ENCODE measurements at places on chromosomes 12 and 14.

GRCh38 chr12:52370926-52371608 is 3.8 kb upstream of the KRT85 start:
- no peak for DNase-seq

GRCh38 chr14:74141703-74142102 is 56.9 kb downstream of the LIN52 start:
- no peak for DNase-seq

GRCh38 chr12:79959484-79959883 is 24.6 kb upstream of the PPP1R12A start:
- DNase-seq: no peak

- no peak for DNase-seq
Measured at GRCh38 chr12:67698672-67699581, 50.4 kb downstream of the DYRK2 start.

GRCh38 chr14:52069307-52070050 is 620 bp upstream of the NID2 start:
- no peak for DNase-seq

- DNase-seq: no peak
Measured at GRCh38 chr12:49984476-49985359, 12.0 kb downstream of the AQP6 start.

DNA sequence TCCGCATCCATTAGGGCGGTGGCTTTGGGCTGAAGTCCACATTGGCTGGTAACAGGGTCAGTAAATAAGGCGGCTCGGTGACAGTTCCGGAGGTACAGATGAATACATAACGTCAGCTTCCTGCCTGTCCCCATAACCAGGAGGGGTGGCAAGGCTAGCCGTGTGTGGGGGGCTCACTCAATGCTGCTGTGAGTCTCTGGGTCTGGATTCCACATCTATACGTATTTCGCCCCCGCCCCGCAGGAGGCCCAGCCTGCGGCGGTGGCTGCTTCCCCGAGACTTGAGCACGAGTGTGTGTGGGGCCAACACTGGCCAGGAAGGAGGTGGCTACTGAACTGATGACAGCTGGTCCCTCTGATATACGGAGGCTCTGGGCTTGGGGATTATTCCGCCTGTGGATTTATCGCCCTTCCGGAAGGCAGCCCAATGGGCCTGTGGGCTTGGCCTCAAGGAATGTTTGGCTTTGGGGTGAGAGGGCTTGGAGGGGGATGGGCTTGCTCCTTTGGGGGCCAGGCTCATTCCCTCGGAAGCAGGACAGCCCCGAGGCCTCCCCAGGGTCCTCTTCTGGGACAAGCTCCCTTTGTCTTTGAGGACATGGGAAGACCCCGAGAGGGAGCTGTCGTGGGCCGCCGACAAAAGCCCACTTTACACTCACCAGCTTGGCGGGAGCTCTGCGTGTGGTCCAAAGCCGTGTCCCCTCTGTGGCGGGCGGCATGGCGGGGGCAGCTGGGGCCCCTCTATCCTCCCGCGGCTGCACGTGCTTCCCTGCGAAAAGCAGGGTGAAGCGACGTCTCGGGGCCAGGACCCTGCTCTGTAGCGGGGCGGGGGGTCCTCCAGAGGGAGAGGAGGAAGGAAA is 82.1 kb downstream of the KIF26A start:
- DNase-seq: no peak

DNA sequence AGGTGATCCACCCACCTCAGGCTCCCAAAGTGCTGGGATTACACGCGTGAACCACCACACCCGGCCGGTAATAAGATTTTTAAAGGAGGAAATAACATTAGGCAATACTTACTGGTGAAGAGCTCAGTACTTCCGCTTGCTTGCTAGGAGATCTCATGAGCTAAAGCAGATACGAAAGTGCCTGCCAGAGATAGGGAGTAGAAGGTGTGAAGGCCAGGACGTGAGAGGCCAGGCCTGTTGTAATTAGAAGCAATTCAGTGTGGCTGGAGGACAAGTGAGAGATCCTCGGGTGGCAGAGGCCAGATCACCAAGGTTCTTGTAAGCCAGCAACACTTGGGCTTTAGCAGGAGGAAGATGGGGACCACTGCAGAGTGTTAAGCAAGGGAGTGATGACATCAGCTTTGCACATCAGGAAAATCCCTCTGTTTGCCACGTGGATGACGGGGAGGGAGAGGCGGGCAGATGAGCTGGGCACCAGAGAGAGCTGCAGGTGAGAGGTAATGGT is 7.6 kb downstream of the TECPR2 start:
- DNase-seq: no peak

DNA sequence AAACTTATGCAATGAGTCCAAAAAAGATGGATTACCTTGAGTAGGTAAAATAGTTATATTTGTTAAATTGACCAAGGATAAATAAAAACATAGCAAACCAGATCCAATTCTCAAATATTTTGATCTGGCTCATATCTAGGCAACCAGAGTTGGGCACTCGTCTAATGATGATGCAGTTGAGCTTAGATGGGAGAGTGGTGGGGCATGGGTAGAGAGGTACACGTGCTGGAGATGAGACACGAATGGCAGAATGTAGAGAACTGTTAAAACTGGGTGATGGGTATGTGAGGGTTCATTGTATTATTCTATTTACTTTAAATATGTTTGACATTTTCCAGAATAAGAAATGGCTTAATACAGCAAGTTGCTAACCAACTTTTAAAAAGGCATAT is 7.6 kb upstream of the RNF34 start:
- DNase-seq: no peak

DNA sequence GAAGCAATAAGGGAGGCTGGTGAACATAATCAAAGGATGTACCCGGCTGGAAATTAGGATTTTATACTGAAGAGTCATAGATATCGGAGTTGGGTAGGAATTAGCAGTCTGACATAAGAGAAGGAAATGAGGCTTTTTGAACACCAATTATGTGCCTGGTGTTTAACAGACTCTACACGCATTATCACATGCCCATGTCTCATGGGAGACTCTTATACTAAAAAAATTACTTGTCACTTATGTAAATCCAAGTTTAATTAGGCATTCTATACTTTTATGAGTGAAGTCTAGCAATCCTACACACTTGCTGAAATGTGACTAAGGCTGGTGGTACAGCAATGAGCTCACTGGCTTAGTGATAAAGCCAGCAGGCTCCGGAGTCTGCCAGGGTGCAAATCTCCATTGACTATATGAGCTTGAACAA is 93.5 kb downstream of the NUAK1 start:
- DNase-seq: no peak

GRCh38 chr14:51548187-51548586 is 103.5 kb upstream of the FRMD6 start:
- DNase-seq: no peak

DNA sequence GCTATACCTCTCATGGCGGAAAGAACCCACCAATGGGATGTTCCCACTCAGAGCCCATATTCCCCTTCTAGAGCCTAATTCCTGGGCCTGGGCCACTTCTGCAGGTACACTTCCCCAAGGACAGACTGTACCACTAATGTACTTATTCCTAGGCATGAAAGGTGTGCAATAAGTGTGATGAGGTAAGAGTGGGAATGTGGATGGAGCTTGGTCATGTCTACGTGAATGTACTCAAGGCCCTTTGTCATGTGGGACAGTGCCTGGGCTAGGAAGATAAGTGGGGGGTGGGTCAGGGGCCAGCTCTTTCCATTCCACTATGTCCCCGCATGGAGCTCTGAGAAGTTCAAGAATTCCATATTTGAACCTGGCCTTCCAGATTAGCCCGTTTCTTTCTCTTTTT is 63.4 kb upstream of the FUT8 start:
- no peak for DNase-seq

DNA sequence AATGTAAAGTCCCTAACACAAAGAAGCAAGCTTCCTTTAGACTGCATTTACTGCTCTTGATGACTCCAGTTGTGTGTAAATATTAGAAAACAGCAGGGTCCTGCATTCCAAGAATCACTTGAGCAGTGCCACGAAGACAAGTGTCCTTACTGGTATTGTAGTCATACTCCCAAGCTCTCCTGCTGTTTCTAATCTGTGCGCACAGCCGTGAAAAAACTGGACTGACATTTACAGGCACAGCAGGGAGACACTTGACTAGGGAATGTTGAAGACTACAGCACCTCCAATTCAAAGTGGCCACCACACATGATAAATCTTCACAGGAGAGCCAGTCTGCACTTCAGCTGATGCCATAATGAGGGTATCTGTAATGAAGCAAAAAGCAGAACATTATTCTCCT is 91.4 kb downstream of the VRK1 start:
- DNase-seq: no peak

DNA sequence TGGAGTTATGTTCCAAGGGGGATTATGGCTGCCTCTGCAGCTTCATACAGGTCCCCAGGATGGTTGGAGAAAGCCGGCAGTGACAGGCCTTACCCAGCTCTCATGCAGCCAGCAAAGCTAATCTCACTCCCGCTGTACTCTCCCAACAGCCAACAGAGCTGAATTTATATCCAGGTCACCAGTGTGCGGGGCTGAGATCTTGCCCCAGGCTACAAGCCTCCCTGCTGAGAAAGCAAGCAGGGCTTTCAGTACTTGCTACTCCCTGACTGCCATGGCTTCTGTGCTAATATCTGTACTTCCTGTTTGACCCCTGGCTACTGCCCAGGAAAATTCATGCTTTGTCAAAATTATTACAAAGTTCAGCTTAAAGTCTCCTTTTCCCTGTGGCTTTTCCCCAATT is 92.9 kb downstream of the ATP23 start:
- no peak for DNase-seq

- no peak for DNase-seq
Measured at GRCh38 chr12:85866986-85867776, 6.9 kb upstream of the NTS start.

GRCh38 chr12:95641299-95641952 is 90.2 kb upstream of the USP44 start:
- no peak for DNase-seq

GRCh38 chr12:110647631-110648040 is 33.7 kb downstream of the TCTN1 start:
- no peak for DNase-seq

- no peak for DNase-seq
Measured at GRCh38 chr12:71947645-71948105, 9.0 kb downstream of the TPH2 start.

- DNase-seq: no peak
Measured at GRCh38 chr14:43548368-43548767, 958.7 kb downstream of the FSCB start.

GRCh38 chr12:88552610-88553079 is 27.6 kb downstream of the KITLG start:
- no peak for DNase-seq

DNA sequence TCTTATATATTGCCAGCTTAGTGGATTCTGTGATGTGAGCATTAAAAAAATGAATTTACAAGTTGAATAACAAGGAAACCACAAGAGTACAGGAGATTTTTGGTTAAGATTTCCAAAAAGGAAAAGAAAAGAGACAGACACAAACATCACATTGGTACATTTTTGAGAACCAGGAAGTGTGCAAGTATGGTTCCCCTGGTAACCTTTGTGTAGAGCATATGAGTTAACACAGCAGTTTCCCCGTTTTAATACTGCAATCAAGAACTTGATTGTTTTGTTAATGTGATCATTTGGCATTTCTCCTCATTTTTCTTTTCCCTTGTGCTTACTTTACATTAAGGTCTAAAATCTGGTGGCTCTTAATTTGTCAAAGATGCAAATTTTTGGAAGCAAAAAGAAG is 490.4 kb upstream of the ATP2B1 start:
- no peak for DNase-seq

- DNase-seq: no peak
Measured at GRCh38 chr14:88986146-88986841, 161.8 kb downstream of the TTC8 start.

DNA sequence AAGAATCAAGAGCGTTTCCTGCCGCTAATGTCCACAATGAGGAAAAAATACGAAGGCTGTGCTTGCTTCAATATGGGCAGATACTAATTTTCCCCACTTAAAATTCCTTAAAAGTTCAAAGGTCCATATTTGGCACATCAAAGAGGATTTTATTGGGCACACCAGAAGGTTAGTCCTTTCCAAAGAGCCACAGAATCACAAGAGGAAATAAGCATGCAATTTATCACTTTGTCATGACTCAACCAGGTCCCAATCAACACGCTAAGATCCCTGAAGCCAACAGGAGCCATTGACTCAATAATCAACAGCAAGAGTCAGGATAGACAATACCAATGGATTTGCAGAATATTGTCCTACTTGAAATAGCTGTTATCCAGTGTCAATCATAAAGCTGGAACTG is 80.6 kb downstream of the MAP1LC3B2 start:
- DNase-seq: no peak

DNA sequence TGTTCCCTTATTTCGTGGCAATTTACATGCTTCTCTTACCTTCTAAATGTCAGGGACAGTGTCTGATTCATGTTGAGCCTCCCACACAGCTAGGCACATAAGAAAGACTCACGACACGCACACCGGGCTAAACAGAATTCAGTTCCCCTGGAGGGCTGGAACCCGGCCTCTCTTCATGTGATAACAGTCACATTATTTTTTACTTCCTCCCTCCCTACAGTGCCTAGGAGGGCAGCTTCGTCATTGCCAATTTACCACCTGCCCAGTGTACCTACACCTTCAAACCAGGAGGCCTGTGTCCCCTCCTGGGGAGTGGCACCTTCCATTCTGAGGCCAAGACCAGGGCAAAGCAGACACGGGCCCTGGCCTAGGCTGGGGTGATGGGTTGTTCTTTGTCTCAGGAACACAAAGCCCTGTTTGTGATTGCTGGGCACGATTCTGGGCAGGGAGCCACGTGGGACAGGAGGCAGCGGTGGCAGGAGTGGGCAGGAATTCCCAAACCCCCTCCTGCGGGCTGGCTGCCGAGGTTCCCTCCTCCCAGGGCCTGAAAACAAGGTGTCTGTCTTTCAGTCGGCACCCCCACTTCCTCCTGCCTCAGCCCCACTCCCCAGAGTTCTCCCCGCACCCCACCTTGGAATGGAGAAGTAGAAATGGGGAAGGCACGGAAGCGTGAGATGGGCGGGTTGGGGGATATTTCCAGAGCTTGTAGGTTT is 6.8 kb upstream of the RASAL1 start:
- DNase-seq: peak; percentile 93

DNA sequence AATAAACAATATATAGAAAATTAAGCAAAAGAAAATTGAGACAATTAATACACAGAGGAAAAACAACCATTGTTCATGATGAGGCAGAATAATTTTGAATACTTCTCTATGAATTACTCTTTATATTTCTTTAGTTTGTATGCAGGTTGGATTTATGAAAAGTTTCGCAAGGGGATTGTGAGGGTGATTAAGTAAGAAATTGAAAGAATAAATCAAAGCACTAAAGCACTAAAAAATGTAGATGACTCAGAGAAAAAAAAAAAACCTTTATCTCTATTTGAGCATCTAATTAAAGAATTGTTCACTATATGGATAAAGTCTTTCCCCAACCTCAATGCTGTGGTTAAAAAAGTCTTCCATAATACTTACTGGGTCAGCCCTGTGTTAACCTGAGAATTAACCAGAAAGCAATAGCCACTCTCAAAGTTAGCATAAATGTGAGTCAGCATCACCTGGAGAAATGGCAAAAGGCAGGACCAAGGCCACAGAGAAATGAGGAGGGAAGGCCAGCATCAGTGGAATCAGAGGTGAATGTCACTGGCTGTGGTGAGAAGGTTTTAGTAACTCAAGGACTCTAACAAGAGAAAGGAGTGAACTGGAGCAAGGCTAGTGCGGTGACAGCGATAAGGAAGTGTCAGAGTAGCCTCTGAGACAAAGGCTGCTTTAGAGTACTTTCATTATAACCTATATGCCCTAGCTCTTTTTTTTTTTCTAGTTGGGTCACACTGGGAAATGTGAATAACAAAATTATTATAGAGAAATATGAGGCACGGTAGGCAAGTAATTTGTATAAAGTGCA is 310.4 kb downstream of the KCNC2 start:
- DNase-seq: no peak

Measured in dorsolateral prefrontal cortex (tissue), 122 donors.